NCI-H1048 (cell line): ENCODE measurements at places on chromosomes 12 and 14.

DNA sequence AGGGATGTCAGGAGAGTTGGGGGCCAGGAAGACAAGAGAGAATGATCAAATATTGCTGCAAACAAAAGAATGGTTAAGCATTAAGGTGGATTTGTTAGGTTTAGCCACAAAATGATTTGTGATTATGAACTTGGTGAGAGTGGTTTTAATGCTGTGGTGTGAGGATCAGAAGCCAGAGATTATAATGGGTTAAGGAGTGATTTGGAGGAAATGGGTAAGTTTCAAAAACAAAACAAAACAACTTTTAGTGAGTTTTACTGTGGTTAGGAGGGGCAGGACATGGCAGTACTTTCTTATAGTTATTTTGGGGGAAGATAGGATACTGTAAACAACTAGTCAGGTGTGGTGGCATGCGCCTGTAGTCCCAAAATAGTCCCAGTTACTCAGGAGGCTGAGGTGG, 24.0 kb downstream of the DIP2B start:
- no peak for DNase-seq

- DNase-seq: no peak
Measured at GRCh38 chr12:23742574-23742973, 206.9 kb downstream of the SOX5 start.

GRCh38 chr12:46454981-46455380, 82.4 kb upstream of the SLC38A2 start:
- no peak for DNase-seq

GRCh38 chr14:95431199-95432143, 85.0 kb downstream of the SYNE3 start:
- DNase-seq: no peak

GRCh38 chr12:130163461-130164215, 1.4 kb downstream of the FZD10 start:
- DNase-seq: no peak

- no peak for DNase-seq
Measured at GRCh38 chr12:32390572-32391219, 8.7 kb upstream of the FGD4 start.

DNA sequence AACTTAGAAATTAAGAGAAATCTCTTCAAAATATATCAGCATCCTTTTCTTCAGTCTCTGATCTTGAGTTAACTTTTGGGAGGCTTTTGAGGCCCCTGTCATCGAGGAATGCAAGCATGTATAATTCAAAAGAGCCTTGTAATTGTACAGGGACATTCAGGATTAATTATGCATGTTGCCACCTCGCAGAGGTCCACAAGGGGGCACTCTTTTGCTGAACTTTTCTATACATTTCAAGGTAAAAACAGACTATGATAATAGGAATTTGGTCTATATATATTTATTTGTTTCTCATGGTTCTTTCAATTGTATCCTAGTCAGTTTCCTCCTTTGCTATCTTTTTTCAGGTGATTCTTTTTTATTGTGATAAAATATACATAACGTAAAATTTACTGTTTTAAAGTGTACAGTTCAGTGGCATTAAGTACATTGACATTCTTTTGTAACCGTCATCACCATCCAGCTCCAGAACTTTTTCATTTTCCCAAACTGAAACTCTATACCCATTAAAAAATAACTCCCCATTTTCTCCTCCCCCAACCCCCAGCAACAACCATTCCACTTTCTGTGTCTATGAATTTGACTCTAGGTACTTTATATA, 47.0 kb upstream of the SLC2A13 start:
- DNase-seq: no peak

GRCh38 chr14:69137843-69138535, 14.9 kb downstream of the DCAF5 start:
- DNase-seq: no peak

DNA sequence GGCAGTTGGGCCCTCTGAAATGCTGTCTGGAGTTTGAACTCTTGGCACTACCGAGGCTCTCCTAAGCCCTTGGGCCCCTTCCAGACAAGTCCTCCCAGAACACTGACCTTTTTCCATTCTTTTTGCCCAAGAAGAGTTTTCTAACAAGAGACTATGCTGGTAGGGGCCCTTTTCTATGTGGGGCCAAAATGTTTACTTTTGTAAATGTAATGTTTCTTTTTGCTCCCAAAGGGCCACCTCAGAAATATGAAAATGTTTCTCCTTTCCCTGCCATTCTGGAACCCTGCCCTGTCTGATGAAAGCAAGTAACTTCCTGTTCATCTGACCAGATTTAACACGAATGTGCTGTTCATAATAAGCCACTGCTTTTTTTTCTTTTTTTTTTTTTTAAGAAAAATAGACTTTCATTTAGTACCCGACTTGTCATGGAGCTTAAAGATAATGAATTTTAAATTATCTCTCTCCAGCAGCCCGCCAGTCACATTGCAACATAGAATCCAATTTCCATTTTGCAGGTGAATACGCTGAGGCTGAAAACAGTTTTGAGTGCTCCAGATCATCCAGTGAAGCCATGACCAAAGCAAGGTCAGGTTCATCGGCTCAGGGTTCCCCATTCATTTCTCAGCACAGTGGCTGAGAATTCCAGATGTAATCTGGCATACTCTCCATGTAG, 169.9 kb downstream of the DPF3 start:
- DNase-seq: no peak

GRCh38 chr12:132343294-132344004, 14.1 kb upstream of the GALNT9 start:
- DNase-seq: no peak

DNA sequence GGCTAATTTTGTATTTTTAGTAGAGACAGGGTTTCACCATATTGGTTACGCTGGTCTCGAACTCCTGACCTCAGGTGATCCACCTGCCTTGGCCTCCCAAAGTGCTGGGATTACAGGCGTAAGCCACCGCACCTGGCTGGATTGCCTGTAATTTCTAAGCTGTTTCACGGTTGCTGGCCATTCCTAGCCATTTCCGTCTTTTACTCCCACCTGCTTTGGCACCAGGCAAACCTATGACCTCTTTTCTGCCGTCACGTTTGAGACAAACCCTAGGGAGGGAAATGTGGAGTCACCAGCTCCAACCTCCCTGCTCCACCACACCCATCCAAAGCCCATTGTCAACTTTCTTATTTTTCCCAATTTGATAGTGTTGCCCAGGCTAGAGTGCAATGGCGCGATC, 1.2 kb downstream of the GPR132 start:
- no peak for DNase-seq

DNA sequence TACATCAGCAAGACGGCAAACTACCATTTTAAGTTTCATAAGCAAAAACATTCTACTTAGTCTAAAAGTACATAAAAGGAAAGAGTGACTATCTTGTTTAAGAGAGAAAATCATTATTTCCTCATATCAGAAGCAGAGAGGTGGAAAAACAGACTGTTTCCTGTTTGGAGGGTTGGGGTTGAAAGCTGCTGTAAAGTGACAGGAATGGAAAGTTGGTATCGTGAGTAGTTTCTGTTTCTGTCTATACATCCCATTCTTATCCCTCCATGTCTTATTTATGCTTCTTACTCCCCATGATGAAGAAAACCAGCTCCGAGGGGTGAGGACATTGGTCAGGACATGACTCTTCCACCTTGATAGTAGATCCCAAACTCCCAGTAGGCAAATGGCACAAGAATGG, 216.5 kb downstream of the EGLN3 start:
- DNase-seq: no peak

GRCh38 chr12:131927110-131928079, 1.7 kb upstream of the PUS1 start:
- DNase-seq: no peak

DNA sequence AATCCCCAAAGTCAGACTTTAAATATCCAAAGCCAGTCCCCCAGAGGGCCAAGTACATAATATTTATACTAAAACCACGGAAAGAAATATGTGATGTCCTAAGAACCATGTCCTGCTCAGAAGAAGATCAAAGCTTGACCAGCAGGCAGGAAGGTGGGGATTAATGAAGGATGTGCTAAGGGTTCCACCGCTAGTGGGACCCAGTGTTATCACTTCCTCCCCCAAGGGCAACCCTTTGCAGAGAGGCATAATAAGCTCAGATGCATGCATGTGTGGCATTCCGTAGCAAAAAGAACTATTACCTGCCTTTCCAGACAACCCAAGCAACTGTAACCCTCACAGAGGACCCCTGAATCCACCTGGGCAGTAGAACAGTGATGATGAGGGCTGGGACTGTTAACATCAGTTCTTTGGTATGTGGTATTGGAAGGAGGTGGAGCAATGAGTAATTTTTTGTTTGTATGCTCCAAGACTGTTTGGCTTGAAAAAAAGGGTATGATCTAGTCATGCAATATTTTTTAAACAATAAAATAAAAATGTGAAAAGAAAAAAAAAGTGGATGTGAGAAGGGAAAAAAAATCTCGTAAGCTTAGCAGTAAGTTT, 71.7 kb upstream of the ETV6 start:
- DNase-seq: no peak

DNA sequence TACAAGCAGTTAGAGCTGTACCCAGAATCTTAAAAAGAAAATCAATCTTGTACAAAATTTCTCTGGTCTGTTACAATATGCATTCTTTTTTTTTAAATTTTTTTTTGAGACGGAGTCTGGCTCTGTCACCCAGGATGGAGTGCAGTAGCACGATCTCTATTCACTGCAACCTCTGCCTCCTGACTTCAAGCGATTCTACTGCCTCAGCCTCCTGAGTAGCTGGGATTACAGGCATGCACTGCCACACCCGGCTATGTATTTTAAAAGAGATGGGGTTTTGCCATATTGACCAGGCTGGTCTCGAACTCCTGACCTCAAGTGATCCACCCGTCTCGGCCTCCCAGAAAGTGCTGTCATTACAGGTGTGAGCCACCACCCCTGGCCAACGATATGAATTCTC, 4.1 kb downstream of the FBXO33 start:
- no peak for DNase-seq

GRCh38 chr12:82583756-82584155, 103.0 kb upstream of the TMTC2 start:
- no peak for DNase-seq

- no peak for DNase-seq
Measured at GRCh38 chr14:102058961-102059360, 27.9 kb downstream of the HSP90AA1 start.

GRCh38 chr12:55072083-55072482, 52.3 kb downstream of the NEUROD4 start:
- DNase-seq: no peak

DNA sequence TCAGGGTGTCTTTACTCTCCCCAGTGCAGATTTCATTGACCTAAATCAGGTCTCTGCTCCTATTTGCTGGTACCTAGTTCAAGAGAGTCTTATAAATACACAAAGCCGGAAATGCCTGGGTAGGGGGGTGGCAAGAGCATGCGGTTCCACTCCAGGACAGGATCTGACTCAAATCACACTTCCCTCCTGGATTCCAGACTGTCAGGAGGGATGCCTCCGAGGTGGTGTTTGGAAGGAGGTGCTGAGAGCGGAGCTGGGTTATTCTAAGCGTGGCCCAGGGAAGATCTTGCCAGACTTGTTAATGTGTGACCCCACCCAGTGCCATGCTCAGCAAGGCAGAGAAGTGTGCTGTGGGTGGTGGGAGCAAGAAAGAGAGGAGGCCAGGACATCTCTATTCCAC, 49.8 kb downstream of the B4GALNT3 start:
- no peak for DNase-seq

GRCh38 chr12:132327336-132328171, 1.8 kb downstream of the GALNT9 start:
- no peak for DNase-seq

DNA sequence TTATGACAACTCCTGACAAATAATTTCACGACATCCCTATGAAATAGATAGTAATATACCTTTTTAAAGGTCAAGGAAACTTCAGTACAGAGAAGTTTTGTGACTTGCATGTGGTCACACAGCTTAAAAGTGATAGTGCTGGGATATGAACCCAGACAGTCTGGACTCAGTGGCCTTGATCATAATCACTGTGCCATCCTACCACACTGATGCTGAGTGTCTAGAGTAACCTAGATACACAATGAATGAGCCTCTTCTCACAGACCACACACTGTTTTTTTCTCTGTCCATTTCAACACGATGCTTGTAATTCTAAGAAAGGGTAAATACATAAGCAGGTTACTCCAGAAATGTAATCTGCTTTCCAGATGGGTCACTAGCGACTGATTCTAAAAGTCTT, 88.2 kb downstream of the SYNE2 start:
- no peak for DNase-seq

GRCh38 chr14:104443391-104444158, 136.0 kb upstream of the C14orf180 start:
- no peak for DNase-seq

DNA sequence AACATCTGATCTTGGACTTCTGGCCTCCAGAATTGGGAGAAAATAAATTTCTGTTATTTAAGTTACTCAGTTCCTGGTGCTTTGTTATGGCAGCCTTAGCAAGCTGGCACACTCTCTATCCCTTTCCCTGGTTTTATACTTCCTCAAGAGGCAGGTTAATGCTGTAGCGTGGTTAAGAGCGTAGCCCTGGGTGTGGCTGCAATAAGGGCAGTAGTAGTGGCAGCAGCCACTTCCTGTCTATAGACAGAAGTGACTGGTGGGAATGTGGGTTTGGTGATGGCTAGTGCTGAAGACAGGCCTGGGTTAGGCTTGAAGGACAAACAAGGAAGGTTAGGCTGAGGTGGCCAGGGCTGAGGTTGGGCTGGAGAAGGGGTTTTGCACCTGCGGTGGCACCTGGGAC, 3.6 kb upstream of the LGALS3 start:
- DNase-seq: no peak

GRCh38 chr14:98997526-98998205, 274.3 kb downstream of the BCL11B start:
- no peak for DNase-seq

DNA sequence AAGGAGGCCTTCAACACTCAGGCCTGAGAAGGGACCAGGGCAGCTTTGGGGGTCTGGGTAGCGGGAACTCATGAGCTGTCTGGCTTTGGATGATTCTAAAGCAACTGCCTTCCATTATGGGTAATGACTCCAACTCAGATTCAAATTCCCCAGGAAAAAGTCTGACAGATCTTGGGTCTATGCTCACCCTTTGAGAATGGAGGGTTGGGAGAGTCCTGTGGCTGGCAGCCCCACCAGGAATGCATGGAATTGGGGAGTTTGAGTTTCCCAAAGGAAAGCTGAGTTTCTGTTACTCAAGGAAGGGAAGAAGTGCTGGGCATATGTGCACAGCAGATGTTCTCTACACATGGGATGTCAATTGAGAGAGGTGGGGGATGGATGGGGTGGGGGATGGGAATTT, 22.4 kb upstream of the LTBP2 start:
- DNase-seq: no peak

DNA sequence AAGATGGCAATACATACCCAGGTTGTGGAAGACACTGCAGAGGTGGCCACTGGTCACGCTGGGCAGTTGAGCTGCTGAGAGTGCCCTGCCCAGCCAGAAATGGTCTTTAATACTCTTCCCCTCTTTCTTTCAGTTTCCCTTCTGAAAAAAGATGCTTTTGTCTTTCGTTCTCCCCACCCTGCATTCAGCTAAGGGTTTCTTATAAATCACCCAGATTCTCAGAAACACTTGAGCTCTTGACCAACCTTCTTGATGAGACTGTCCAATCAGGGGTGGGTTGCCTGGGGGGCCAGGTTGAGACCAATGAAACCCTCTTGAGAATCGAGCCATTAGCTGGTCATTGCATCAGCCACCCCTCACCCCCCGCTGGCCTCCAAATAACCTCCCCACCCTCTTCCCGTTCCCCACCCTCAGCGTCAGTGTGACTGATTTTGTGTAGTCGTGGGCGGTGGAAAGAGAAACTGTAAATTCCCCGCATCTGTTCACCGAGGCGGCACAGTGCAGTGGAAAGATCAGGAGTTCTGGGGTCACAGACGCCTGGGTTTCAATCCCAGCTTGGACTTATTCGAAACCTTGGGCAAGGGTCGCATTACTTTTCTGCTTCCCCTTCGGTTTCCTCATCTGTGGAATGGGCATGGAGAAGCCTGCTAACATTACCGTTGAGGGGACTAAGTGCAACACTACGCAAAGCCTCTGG, 52.3 kb downstream of the SLC25A47 start:
- DNase-seq: no peak
